CD4-positive, alpha-beta T cell treated with Interleukin-21 for 1 hour (primary cell): ENCODE measurements at places on chromosomes 3 and 15.

GRCh38 chr15:27669641-27670040 lies 429.5 kb downstream of the OCA2 start:
- DNase-seq = no peak

- no peak for DNase-seq
These were observed 256.6 kb downstream of the OCA2 start for GRCh38 chr15:27842526-27842925.

GRCh38 chr3:118938183-118938961 lies 96.3 kb downstream of the IGSF11 start:
- no peak for DNase-seq

DNA sequence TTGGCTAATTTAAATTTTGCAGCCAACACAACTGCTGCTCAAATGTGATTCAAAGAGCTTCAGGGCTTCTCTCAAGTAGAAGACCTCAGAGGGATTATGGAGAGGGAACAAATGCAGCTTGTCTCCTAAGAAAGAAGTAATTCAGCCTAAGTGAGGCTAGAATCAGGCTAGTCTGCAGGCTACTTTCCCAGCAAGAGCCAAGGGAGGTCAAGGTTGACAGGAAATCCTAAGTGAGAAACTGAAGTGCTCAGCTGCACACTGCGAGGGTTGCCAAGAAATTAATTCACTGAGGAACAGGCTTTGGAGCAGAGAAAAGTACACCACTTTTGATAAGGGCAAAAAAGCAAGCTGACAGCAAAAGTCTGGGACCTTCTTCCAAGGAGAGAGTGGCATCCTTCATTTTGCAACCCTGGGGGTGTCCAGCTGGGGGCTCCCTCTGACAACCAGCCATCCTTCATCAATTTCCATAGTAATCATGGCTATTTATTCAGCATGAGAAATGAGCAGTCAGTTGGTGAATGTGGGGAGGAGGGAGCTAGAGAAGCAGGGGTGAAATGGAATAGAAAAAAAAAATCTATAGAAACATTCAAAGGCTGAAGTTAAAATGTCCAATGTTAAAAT lies 646.4 kb upstream of the ADAMTS9 start:
- DNase-seq = no peak

DNA sequence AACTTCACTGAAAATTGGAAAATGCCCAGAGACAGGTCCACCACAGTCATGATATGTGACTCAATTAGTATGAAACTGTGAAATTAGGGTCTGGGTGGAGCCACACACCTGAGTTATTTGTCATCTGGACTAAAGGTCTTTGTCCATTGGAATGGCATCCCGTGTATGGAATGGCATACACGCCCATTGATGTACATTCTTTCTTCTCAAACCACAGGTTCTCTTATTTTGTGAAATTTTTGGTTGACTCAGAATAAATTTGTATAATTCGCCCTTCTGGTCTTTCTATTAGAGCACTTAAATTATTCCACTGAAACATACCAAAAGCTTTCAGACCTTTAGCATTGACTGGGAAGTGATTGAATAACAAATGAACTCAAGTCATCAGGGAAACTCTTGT lies 66.8 kb upstream of the UBE2E1 start:
- no peak for DNase-seq

DNA sequence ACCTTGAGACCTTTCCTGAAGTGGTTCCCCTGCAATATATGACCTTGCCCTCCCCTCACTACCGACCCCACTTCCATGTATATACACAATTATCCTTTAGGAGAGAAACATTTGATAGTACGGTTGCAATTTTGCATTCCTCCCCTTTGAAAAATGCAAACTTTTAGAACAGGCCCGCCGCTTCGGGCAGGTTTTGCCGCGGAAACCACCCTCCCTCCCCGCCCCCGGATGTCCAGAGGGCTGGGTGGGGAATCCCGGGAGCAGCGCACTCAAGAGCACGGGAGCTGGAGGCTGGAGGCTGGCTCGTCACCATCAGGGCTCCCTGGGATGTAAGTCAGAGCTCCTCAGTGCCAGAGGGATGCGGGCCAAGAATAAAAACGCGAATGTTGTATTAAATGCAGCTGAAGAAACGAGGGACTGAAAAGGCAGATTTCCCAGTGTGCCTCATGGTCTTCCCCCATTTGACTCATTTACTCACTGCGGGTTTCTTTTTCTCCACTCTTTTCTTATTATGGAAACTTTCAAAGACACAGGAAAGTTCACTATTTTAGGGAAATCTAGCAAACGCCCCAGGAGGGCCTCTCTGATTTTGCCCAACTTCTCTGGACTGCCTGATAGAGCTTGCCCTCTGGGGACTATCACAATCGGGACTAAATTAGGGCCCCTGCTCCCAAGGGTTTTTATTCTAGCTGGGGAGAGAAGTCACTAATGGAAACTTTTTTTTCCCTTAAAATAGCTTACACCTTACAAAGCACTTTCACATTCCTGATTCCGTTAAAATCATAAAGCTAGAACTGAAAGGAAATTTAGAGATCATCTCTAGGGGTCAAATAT lies 2.9 kb upstream of the USP3 start:
- DNase-seq = peak; percentile 52

GRCh38 chr3:78529601-78530000 lies 1238.2 kb downstream of the ROBO1 start:
- DNase-seq = no peak

DNA sequence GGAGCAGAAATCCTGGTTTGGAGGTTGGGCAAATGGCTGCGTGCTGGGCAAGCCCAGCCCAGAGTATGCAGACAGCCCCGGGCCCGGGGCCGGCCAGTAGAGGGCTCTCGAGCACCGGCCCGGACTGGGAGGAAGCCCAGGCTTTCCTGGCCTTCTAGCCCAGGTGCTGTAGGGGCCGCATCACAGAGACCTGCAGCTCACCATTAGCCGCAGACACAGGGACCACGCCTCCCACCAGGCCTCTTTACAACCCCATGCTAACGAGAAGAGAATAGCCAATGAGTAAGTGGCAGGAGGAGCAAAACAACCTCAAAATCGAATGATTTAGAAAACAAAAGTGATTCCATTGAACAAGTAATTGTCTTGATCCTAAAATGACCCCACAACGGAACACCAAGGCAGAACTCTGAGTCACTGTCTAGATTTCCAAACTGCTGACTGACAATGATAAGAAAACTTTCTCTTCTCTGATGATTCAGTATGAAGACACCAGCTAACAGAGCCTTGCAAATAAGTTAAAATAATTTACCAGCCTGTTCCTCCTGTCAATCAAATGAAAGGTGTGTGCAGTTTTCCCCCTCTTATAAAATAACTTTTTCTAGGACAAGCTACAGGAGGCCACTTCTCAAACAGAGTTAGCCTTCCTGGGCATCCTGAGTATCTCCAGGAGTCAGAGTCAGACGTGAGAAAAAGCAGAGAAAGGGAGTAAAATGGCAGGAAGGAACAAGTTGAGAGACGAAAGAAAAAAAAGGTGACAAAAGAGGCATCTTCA lies 102.2 kb downstream of the DGKG start:
- DNase-seq = peak; percentile 69

DNA sequence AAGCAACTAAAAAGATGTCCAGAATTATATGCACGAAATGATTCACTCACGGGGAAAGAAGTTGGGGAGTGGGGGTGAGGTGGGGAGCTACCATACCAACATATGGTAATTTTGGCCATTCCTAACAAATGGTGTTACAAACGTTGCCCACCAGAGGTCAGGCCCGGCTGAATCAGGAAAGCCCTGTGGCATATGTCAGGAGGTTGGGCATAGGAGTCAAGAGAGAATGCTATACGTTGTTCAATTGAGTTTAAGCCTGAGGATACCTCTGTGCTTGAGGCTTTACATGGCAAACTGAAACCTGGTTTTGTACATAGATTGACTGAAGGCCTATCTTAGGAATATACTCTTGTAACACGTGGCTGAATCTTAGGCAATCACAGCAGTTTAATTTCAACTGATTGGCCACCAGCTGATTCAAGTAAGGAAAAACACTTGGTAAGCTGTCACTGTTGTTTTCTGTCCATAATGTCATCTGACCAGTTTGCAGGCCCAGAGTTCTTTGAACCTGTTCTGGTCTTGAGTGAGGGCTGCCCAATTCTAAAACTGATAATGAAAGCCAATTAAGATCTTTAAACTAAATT lies 23.4 kb upstream of the SLC2A2 start:
- DNase-seq = peak; percentile 38

DNA sequence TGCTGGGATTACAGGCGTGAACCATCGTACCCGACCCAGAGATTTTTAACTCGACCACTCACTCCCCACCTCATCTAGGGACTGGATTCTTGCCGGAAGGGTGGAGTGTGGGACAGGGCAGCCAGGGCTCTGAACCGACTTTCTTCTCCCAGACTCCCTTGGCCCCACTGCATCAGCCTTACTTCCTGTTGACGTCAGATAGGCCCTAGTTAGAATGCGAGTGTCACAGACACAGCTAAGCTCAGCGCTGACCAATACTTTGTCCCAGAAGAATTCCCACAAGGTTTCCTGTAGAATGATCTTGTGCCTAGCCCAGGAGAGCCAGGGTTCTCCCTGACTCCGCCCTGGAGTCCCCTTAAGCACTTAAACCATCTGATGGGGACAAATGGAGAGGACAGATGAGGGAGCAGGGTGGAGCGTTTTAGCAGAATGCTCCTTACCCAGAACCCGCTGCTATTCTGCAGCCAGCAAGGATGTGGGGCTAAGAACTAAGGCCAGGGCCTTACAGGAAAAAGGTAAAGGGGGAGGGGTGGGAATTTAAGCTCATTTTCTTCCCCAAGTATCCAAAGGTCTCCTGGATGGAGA lies 5.8 kb upstream of the TUSC2 start:
- DNase-seq = peak; percentile 33

DNA sequence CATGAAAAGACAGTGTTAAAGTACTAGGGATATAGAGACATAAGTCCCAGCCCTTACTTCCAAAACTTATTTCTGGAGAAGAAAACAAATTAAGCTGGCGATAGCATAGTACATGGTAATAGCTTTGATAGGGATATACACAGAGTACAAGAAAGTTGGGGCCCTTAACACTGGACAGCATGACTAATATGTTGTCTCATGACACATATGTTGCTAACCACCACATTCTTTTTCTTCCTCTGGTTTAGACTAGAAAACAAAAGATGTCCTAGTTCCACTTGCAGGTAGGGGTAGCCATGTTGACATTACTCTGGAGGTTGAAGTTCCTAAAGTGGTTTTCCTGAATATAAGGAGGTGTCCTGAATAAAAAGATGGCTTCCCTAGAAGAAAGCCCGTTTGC lies 75.3 kb downstream of the RFX7 start:
- no peak for DNase-seq

DNA sequence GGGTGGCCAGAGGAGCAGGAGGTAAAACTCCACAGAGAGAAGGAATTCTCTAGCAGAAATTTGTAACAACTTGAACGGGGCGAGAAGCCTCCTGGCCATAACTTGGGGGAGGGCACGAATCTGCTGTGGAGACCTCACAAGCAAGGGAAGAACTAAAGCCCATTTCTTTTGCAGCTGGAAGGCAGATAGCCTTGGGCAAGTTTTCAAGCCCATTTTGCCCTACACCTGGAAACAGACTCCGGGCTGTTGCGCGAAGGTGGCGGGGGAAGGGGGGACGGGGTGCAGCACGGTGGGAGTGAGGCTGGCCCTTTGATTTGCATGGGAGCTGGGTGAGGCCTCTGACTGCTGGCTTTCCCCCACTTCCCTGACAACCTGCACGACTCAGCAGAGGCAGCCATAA lies 168.8 kb downstream of the MEGF11 start:
- no peak for DNase-seq

GRCh38 chr3:113204371-113204770 lies 7.0 kb upstream of the BOC start:
- DNase-seq = no peak

GRCh38 chr15:92655178-92655995 lies at the start of gene FAM174B:
Gene FAM174B (minus strand): TSS chr15:92655775.
- no peak for DNase-seq

GRCh38 chr3:188185717-188186251 lies 31.8 kb downstream of the LPP start:
- no peak for DNase-seq

DNA sequence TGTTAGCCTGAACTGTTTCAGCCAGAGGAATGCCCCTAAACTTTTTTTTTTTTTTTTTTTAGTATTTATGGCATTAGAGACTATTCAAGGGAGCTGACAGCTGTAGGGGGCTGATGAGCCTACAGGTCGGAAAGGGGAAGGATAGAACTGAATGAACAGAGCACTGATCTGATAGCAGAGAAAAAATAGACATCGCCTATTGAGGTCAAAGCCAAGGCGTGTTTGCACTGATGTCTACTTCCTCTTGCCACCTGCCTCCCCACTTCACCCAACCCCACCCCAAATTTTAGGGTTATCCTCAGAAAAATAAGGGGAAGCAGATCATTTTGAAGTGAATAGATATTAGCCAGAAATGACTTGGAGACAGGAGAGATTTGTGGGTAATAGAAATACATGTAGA lies 3.0 kb upstream of the ZMAT3 start:
- DNase-seq = peak; percentile 16

- DNase-seq = no peak
These were observed 380.7 kb downstream of the EPHB1 start for GRCh38 chr3:135175728-135176277.

GRCh38 chr3:57961828-57962447 lies 46.3 kb upstream of the FLNB start:
- DNase-seq = no peak

DNA sequence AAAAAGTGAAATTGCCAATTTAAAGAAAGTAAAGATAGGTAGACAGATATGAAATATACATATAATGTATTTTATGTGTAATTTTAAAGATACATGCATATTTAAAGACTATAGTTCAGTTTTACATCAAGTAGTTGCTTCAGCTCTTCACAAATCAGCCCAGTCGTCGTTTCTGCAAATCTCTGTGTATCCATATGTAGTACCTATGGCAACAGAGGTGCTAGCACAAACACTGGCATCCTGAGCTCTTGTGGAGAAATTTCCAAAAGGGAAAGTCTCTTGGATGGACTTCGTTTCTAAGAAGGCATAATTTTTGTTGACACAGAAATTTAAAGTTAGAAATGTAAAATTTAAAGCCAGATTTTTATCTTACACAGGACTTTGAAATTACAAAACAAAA lies 1284.7 kb downstream of the ROBO1 start:
- DNase-seq = no peak
